Stimulated activated CD4-positive, alpha-beta T cell treated with anti-CD3 and anti-CD28 coated beads, Interleukin-15, amount 100 ng/mL, for 48 hours (primary cell): ENCODE measurements at places on chromosomes 4 and X.

DNA sequence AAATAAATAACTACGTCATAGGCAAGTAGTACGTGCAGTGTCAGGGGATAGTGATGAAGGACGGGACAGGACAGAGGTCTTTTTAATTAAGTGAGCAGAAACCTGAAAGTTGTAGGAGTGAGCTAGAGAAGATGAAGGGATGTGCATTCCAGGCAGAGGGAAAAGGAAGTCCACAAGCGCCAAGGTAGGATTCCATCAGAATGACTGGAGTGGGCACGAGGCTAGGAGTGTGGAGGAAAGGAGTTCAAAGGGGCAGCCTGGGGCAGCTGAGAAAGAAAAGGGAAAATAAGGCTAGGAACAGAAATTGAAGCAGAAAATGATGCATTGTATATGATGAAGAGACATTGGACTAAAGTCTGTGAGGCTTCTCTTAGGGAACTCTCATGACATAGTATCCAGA lies 192.2 kb upstream of the TLL1 start:
- no peak for DNase-seq

DNA sequence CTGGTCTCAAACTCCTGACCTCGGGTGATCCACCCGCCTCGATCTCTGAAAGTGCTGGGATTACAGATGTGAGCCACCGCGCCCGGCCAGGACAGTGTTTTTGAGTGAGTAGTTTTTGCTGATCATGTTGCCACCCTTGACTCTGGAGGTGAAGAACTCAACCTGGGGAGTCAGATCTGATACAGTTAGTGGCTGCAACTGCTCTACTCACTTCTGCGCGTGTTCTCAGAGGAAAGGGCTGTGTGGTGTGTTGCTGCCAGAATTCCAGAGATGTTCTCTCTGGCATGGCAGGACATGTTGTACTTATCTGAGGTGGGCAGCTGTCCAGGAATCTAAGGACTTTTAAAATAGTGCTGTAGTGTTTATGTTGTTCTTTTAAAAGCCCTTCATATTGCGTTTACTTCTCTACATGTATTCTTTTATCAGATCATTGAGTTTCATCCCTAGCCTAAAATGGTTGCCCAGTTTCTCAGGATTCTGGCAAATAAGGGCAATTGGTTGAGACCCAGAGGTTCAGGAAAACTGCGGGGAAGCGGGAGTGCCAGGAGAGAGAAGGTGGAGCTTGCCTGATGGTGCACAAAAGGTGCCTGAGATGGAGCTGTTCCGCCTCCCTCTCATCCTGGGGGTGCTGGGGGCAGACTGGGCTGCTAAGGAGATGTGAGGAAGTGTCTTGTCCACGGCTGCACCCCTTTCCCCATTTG lies 97.7 kb downstream of the ARHGAP10 start:
- no peak for DNase-seq

- DNase-seq, result no peak
Observed at GRCh38 chr4:142776026-142776425, 70.1 kb downstream of the INPP4B start.

DNA sequence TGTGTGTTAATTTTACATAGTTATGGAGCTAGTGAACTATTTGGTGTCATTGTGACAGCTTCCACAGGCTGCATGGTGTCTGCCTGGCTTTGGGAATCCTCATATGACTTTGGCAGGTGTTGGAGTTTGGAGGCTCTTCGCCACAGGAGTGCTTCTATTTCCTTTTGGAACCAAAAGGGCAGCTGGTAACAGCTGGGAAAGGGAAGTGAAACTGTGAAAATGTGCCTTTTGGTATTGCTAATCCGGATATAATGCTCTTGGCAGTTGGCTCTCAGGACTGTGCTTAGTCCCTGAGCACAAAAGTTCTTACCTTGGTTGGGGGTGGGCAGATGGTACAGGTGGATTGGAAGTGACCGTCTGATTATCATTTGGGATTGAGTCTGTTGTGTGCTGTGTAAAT lies 18.1 kb downstream of the OFD1 start:
- DNase-seq, result no peak

DNA sequence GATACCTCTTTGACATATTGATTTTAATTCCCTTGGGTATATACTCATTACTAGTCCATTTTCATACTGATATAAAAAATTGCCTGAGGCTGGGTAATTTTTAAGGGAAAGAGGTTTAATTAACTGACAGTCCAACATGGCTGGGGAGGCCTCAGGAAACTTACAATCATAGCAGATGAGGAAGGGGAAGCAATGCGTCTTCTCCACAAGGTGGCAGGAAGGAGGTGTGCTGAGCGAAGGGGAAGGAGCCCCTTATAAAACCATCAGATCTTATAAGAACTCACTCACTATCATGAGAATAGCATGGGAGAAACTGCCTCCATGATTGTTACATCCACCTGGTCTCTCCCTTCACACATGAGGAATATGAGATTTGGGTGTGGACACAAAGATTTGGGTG lies 42.4 kb downstream of the MSX1 start:
- DNase-seq, result no peak

DNA sequence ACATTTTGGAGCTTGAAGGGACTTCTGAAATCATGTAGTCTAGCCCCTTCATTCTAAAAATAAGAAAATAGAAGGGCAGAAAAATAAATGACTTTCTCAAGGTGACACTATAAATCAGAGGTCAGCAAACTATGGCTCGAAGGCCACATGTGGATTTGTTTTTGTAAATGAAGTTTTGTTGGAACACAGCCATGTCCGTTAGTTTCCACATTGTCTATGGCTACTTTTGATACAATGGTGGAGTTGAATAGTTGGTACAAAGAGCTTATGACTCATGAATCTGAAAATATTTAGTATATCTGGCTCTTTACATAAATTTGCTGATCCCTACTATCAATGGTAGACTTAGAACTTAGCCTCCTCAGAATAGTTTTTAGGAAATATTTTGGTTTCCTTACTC lies 302.4 kb upstream of the PRPS2 start:
- DNase-seq, result no peak

GRCh38 chrX:103201041-103201440 lies 13.9 kb upstream of the BEX4 start:
- no peak for DNase-seq

- no peak for DNase-seq
Observed at GRCh38 chr4:186416451-186417060, 138.8 kb downstream of the MTNR1A start.
